Endothelial cell (in vitro differentiated cells): ENCODE measurements at places on chromosomes 7 and 10.

DNA sequence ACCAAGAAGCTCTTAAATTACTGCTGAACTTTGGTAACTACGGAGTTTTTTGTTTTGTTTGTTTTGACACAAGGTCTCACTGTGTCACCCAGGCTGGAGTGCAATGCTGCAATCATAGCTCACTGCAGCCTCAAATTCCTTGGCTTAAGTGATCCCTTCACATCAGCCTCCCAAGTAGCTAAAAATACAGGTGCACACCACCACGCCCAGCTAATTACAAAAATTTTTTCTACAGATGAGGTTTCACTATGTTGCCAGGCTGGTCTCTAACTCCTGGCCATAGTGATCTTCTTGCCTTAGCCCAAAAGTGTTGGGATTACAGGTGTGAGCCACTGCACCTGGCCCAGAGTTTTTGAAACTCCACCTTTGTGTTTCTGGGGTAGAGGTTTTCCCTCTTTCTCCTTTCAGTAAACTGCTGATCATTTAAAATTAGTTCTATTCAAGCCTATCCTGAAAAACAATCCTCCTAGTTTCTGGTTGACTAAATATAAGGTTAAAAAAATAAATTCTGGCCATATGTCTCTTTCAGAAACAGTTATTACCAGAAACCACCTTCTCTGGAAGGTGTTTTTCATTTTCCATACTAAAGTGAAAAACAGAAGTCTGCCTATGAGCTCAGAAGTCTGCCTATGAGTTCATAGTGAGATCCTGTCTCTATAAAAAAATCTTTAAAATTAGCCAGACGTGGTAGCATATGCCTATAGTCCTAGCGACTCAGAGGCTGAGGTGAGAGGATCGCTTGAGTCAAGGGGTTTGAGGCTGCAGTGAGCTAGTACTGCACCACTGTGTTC, 63.9 kb downstream of the VOPP1 start:
- no peak for DNase-seq

- no peak for DNase-seq
Measured at GRCh38 chr10:79263939-79264338, 83.3 kb upstream of the PPIF start.

DNA sequence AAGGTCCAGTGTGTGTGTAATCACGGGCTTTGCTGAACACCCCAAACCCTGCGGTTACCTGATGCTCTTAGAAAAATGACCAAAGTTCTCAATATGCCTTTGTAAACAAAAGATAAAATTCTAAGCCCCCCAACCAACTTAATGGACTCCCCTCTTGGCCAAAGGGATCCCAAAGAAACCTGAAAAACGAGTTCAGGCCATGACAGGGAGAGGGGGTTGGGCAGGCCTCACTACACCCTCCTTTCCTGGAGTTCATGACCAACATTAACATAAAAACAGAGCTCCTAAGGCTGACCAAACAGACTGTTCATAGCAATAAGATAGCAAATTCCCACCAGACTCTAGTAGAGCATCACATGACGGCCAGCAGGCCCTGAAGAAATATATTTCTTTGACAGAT, 3.0 kb upstream of the VIPR2 start:
- no peak for DNase-seq

DNA sequence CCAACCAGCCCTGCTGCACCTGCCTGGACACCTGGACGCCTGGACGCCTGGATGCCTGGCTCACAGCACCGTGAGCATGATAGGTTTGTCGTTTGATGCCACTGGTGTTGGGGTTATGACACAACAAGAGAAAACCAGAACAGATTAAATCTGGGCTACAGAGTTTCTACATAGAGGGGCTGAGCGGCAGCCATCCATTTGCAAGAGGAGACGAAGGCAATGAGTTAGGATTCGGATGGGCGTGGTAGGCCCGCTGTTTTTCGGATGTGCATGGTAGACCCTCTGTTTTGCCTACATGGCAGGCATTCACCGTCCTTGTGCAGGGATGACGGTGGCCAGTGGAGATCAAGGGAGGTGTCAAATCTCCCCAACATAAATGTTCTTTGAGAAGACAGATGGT, 121.5 kb upstream of the RNF32 start:
- no peak for DNase-seq

DNA sequence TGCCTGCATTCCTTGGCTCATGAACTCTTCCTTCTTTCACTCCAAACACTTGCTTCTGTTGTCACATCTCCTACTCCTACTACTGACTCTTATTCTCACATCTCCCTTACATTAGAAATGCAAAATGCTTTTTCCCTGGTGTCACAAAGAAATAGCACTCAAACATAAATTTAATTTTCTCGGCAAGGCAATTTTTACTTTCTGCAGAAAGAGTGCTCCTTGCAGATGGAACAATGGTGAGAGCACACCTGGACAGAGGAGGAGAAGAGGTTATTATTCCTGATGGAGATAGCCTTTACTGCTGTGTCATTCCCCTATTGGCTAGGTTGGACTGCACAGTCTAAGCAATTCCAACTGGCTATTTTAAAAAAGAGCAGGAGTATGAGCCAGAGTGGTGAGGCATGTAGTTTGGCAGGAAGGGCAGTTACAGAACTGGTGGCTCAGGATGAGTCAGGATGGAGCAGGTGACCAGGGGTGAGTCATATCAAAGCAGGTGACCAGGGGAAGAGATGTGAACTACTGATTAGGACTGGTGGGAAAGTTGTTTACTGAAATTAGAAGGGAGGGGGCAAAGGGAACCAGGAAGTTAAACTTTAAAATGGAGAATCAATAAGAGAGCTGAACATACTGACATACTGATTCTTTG, 52.9 kb downstream of the CYP2C9 start:
- DNase-seq: no peak

- peak; percentile 60 for DNase-seq
Measured at GRCh38 chr10:99612167-99612831, 7.9 kb downstream of the SLC25A28 start.

GRCh38 chr7:104126411-104126841, 81.4 kb downstream of the ORC5 start:
- no peak for DNase-seq

- DNase-seq: peak; percentile 8
Measured at GRCh38 chr7:77425101-77426051, 9.2 kb upstream of the GSAP start.

DNA sequence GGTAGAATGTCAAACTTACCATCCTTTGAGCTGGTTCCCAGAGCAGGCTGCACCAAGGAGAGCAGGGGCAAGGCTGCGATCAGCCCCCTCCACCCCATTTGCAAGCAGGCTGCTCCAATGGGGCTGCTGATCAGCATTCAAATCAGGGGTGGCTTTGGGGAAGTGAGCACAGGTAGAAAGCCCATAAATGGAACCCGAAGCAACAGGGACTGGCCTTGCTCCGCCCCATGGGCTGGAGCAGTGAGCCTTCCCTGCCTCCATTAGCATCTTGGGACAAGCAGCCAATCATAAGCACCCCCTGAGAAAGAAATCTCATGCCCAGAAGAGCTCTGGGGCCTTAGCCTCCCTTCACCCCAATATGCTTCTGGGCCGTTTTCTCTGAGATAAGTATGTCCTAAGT, 4.0 kb upstream of the PKD1L1 start:
- DNase-seq: no peak

DNA sequence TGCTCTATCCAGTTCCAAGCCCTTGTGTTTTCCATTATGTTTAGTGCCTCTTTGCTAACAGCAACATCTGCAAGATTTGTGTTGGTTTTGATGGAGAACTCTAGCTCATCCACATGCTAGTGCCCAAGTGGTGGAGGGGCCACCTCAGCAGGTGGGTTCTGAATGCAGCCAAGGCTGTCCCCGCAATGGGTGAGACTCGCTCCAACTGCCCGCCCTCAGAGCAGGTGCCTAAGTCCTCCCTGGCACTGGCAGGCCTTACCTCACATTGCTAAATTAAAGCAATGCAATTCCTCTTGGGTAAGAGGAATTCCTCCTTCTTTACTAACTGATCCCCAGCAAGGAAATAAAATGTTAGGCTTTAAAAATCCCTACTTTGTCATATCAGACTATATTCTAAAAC, 146.8 kb downstream of the ADCY1 start:
- no peak for DNase-seq
